ENCODE measurements at places on chromosomes 16 and 17.

GRCh38 chr16:87951552-87952538 lies 611 bp downstream of the BANP start:
- no peak for DNase-seq

DNA sequence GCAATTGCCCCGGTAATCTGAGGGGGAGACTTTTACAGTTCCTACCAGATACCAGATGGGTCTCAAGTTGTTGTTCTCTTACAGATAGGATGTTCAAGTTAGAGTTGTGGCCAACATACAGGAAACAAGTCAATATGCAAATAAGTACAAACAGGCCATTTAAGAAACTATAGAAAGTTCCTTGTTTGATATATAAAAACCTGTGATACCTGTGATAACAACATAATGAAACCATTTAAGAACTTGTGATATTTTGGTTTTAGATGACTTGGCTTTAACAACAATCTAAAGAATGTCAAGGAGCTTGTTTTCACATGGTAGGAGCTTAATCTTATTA lies 16.8 kb downstream of the CDR2 start:
- no peak for DNase-seq

DNA sequence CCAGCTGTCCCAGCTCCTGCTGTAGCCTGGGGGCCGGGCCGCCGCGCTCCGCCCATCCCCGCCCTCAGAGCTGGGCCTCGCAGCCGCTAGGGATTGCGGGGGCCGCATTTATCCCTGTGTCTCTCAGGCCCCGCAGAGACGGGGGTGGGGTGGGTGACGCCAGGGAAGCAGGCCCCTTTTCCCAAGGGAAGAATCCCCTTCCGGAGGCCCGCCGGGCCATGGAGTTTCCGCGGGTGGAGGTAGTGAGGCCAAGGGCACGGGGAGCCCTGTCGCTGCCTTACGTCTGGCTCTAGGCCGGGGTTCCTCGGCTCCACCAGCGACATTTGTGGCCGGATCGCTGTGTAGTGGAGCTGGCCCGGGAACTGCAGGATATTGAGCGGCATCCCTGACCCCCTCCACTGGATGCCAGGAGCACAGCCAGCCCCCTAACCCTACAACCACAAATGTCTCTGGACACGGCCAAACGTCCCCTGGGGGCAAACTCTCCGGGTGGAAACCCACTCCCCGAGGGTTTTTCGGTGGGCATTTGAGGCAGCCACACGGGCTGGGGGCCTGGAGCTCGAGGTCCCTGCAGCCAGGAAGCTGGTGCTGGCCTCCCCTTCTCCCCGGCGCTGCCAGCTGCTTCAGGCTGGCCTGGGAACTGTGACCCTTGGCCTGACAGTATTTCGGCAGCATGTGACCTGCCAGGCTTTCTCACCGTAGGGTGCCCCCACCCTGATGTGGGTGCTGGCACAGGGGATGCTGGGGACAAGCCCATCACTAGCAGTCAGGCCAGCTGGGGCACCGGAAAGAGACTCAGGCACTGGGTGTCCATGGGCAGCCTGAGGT lies 12.0 kb upstream of the CD300A start:
- peak; percentile 38 for DNase-seq

DNA sequence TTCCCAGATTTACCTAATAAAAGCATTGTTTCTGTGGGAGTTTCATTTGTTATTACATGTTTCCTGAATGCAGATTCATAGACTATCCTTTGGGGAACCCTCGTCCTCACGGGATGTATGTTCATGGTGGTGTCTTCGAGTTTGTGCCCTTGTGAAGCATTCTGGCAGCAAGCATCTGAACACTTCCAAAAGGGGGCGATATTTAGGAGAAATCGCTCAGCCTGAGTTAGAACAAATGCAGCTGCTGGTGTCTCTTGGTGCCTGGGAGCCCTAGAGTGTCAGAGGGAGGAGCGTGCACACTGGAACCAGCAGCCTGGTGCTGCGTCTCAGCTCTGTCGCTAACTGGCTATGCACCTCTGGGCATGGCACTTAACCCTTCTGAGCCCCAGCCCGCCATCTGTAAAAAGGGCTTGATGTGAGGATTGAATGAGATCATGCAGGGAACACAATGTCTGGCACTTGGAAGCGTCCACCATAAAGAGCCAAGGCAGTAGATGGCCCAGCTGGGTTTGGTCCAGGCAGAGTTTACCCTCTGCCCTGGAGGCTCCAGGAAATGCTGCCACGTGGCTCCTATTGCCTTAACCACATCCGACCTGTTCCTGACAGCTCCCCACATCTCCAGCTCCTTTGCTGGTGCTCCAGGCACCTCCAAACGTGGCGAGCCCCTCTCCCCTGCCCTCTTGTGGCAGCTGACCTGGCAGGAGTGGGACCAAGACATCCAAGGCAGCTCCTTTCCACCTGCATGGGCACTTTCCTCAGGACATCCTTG lies 25.0 kb upstream of the C16orf78 start:
- no peak for DNase-seq

DNA sequence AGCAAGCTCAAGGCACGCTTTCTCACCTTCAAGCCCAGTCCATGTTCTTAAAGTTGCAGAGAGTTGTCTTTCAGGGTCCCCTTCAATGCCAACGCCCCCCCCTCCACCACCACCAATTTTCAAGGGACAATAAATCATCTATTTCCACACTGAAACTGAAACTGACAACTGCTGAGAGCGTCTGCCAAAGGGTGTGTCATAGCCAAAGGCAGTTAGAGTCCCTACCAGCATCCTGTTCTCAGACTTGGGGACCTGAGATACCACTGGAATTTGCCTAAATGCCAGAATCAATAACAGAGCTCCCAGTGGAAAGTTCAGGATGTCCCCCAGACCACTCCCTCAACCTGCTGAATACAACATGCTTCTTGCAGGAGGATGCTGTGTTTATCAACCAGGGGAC lies 133.2 kb upstream of the SOX9 start:
- DNase-seq, result no peak

GRCh38 chr16:23858542-23858941 lies 22.8 kb downstream of the PRKCB start:
- no peak for DNase-seq

Data from neural progenitor cell (in vitro differentiated cells).